C1 segment of cervical spinal cord (tissue), 14 donors: ENCODE measurements at places on chromosomes 3 and 15.

DNA sequence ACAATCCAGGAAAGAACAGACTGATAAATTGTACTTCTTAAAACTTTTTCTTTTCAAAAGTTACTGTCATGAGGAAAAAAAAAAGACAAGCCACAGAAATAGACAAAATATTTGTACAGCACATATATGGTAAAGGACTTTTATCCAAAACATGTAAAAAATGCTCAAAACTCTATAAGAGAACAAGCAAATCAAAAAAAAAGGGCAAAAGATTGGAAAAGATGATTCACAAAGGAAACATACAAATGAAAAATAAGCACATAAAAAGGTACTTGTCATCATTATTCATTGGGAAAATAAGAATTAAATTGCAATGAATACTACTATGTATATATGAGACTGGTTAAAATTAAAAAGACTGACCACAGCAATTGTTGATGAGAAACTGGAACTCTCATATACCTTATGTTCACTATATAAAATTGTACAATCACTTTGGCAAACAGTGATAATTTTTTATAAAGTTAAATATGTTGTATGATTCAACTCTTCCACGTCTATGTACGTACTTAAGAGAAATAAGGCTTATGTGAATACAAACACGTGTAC, 39.7 kb downstream of the DIPK2A start:
- no peak for DNase-seq

DNA sequence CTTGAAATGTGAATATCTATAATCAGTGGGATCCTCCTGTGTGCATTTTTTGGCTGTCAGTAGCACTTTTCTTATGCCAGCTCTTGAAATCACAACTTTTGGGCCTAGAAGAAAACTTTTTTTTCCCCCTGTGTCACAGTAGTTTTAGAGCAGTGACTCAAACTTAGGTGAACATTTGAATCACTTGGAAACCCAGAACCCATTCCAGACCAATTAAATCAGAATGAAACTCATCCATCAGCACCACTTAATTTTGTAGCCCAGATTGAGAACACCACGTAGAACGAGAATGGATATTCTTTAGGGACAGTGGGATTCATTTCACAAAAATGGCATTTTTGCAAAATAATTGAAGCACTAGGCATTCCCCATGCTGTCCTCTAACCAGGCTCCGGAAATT, 224.8 kb upstream of the NANOGP8 start:
- no peak for DNase-seq

DNA sequence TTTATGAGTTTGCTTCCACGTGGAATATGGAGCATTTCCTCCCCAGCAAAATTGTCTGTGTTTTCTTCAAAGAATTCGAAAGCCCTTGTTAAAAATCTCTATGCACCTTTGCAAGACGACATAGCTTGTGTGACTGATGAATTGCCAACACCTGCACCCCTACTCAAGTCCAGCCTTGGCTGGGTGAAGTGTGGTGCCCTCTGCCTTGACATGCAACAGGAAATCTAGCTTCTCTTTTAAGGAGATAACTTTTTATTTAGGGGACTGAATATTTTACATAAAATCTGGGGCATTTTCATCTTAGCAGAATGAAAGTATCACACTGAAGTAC, 647 bp downstream of the HMG20A start:
- no peak for DNase-seq

- no peak for DNase-seq
Measured at GRCh38 chr3:61828880-61829721, 267.7 kb downstream of the PTPRG start.

DNA sequence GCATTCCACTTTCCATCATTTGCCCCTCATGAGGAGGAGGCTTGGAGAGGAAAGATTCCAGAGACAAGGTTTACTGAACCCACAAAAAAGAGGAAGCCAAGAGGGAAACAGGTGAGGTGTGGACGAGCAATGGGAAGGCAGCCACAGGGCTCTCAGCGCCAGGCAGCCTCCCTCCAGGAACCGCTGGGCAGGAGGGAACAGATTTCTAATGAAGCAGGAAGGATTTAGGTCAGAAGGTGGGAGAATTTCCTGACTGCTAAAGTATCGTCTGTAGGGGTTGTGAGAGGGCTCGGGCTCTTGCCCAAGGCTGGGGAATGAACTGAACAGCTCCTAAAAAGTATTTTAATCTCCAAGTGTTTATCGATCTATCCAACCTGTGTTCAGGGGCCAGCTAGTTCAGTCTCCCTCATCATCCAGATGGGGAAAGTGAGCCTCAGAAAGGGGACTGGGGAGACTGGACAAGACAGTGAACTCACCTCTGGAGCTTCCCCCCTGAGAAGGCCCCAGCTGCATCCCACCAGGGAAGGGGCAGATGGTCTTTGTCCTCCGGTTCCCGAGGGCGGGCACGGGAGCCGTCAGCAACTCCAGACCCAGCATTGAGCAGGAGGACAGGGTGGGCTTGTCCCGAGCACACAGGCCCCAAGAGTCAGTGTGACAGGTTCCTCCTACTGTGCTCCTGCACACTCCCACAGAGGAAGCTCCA, 10.5 kb downstream of the LOXL1 start:
- DNase-seq = no peak

DNA sequence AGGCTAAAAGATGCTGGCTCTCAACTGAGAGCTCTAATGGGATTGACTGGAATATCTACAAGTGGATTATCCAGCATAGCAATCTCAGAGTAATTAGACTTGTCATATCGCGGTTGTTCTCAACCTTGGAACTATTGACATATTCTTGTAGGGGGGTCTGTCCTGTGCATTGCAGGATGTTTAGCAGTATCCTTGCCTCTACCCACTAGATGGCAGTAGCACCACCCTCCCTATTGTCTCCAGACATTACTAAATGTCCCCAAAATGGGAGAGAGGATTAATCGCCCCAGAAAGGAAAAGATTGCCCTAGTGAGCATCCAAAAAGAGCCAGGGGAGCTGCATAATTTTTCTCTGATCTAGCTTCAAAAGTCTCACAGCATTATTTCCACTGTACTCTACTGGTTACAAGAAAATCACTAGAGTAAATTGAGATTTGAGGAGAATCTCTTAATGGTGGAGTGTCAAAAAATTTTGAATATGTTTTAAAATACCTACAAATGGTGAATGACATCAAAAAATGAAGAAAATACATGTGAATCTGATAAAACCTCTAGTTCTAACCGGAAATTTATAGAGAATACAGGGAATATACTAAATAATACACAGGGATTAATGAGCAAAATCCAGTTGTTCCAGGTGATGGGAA, 388.2 kb upstream of the AGTR1 start:
- no peak for DNase-seq

GRCh38 chr15:42395838-42396237, 36.5 kb downstream of the CAPN3 start:
- DNase-seq = no peak

DNA sequence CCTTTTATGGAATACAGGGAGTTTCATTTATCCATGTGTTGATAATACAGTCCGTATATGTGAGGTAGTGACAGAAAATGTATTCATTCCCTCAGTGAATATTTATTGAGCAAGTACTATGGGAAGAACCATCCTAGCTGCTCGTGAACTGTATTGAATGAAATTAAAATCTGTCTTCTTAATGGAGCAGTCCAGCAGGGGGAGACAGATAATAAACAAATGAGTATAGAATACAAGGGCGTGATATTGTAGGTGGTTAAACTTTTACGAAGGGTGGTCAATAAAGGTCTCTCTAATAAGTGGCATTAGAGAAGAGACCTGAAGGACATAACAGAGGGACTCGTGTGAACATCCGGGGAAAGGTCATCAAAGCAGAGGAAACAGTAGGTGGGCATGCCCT, 62.7 kb upstream of the OSTN start:
- no peak for DNase-seq

DNA sequence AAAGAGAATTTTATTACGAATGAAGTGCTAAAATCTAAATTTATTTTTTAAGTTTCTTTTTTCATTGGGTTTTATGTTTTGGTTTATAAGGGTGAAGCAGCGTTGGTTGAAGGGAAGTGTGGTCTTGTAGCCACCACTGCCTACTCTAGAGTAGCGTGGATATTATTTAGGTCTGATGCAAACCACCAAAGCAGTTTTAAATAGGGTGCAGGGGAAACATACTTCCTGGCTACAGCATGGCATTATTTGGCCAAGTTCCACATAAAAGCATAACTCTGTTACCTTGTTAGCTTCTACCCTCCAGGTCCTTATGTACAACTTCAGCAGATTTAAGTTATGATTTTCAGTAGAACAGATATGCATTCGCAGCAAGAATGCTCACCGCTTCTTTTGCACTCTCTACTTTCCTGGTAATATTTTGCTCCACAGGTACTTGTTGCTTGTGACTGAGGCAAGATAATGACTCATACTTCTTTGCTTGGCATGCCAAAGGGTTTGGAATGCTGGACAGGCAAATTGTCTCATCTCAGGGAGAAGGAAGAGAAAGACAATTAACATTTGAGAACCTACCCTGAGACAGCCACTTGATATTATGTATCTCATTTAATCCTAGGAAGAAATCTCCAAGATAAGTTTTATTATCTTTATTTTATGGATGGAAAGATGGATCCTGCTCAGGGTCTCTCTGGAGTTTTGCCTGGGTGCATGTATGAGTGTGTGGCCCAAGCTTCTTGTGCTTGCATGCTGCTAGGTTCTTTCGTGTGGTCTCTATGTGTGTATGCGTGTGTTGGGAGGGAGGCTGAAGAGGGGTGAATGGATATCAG, 5.4 kb downstream of the TGFBR2 start:
- no peak for DNase-seq

DNA sequence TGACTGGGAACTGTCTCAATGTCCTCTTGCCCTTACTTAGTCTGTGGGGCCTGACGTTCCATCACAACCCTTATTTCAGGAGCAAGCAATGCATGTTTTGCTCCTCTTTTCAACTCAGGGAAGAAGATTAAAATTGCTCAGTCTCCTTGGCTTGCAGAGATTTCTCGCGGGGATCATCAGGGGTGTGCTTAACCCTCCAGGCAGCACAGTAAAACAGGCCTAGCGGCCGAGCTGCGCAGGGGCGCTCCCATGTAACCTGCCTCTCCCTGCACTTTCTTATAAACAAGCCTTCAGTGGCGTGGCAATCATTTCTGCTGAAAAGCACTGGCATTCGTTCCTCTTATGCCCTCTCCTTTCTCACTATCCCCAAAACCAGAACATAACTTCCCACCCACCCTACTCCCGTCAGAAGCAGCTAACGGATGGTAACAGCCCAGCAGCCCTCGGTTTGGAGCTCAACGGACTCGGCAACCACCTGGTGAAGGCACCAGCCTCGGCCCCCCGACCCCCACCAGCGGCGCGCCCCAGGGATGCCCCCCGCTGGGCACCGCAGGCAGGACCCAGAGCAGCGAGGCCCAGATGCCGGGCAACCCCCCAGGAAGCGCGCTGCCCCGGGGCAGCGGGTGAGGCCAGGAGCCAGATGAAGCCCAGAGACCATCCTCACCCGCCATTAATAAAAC, 1.1 kb downstream of the MCF2L2 start:
- no peak for DNase-seq

DNA sequence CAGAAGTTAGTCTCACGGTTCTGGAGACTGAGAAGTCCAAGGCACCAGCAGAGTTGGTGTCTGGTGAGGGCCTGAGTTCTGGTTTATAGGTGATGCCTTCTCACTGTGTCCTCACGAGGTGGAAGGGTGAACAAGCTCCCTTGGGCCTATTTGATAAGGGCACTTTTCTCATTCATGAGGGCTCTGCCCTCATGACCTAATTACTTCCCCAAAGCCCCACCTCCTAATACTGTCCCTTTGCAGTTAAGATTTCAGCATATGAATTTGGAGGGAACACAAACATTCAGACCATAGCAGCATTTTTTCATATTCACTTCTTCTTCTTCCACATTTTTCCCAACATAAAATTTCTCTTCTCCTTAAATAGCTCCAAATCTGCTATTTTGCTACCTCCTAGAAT, 41.5 kb downstream of the TMEM41A start:
- DNase-seq = no peak

DNA sequence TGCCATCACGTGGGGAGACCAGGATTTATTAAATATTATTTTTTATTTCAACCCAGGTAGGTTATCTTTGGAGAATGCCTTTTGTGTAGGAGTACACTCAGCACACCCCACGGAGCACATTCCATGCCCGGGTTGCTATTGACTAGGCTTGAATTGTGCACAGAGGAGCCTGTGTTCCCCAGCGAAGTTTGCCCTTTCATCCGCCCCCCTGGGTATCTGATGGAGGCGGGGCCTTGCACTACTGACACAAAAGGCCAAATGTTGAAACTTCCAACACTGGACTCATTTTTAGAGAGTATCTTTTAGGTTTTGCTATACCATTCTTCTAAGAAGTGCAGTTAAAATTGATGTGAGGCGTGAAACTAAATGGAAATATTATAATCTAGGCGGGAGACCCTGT, 39.3 kb upstream of the PPP4R2 start:
- DNase-seq = peak; percentile 61

GRCh38 chr3:9422712-9423424, 25.5 kb downstream of the SETD5 start:
- DNase-seq = peak; percentile 7

DNA sequence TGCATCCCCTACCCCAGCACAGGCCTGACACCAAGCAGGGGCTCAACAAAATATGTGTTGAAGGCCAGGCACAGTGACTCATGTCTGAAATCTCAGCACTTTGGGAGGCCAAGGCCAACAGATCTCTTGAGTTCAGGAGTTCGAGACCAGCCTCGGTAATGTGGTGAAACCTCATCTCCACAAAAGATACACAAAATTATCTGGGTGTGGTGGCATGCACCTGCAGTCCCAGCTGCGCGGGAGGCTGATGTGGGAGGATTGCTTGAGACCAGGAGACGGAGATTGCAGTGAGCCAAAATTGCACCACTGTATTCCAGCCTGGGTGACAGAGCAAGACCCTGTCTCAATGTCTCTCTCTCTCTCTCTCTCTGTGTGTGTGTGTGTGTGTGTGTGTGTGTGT, 30.7 kb upstream of the CYP11A1 start:
- no peak for DNase-seq

DNA sequence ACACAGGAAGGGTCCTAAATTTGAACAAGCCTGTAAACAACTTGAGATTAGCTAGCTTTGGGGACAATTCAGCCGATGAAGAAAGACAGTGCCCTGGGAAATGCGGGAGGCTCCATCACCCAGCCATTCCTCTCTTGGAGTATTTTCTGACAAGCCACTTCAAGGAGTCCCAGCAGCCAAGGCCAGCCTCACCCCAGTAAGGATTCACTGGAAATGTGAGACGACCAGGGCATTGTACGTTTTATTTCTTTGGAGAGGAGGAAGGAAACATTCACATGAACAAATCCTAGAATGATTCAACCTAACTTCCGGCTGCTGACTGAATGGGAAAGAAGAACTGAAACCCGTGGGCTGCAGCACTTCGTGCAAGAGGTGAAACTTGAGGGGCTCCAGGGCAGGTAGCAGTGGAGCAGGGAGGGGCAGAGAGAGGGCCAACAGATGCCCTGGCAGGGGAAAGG, 116.4 kb upstream of the ARHGEF3 start:
- no peak for DNase-seq

- DNase-seq = no peak
Measured at GRCh38 chr3:94251566-94251965, 188.7 kb downstream of the NSUN3 start.

GRCh38 chr3:172102883-172103310, 63.5 kb downstream of the FNDC3B start:
- DNase-seq = no peak
